NCI-H2107 (cell line): ENCODE measurements at places on chromosomes 6 and 20.
A peak's percentile ranks its signal among the peaks of the same experiment; 100 is the strongest.

- no peak for DNase-seq
Measured at GRCh38 chr6:3242768-3243167, 15.3 kb upstream of the TUBB2B start.

DNA sequence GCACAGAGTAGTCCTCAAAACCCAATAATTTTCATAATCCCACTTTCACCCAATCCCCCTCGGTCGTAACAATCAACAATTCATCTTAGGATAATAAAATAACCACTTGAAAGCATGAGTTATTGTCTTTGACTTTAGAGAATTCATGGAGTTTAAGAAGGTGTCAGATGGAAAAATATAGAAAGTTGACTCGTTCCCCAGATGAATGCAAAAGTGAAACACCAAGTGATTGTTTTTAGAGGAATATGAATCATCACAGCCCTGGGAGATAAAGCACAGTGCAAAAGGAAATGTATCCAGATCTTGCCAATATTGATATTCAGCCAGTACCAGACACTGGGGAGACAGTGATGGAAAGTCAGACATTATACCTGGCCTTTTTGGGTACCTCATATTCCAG is 860.5 kb downstream of the DHX35 start:
- no peak for DNase-seq

- DNase-seq = no peak
Measured at GRCh38 chr6:55782275-55782674, 93.1 kb downstream of the BMP5 start.

DNA sequence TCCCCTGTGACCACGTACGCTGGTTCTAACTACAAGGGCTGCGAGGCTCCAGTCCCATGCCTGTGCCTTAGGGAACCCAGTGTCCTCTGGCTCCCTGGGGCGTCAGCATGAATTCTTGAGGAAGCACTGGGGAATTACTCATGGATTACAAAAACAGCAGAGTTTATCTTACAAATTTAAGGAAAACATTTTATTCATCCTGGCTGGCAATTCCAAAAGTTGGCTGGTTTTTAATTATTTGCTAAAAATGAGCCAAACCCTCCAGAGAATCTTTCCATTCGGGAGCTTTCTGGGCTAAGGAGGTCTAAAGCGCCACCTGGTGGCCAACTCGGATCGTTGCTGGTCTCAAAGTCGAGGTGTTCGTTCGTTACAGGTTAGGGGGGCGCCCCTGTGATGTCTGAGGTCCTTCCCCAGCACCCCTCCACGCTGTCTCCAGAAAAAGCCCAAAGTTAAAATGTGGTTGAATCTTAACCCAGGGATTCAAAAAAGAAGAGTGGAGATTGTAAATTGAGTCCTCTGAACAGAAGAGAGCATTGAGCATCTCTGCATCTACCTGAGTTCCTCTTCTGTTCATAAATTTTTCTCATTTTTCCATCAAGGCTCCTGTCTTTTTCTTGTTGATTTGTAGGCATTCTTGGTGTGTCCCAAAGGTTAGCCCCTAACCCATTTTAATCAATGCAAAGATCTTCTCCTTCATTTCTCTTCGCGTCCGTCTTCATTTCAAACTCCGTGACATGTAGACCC is 99.4 kb downstream of the BFSP1 start:
- DNase-seq = peak; percentile 15

DNA sequence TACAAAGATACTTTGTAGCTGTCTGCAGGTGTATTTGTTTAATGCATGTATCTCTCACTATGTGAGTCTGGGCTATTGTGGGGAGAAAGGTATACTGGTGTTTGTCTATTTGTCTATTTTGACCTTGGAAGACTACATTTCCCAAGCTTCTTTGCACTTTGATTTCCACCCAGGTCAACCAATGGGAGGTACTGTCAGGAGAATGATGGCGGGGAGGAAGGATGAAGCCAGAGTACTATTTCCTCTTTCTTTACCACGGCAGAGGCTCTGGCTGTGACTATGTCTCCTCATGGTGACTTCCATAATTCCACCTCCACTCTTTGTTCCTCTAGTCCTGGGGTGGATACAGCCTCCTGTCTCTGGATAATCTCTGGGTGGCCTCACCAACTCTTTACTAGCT is 23.1 kb downstream of the LBP start:
- no peak for DNase-seq

- no peak for DNase-seq
Measured at GRCh38 chr20:58627212-58628072, 23.6 kb upstream of the STX16 start.

- DNase-seq = no peak
Measured at GRCh38 chr20:17316316-17317038, 89.6 kb downstream of the PCSK2 start.

GRCh38 chr20:5569021-5569420 is 181.2 kb upstream of the SHLD1 start:
- no peak for DNase-seq

- DNase-seq = no peak
Measured at GRCh38 chr20:44154521-44155001, 32.4 kb downstream of the JPH2 start.

DNA sequence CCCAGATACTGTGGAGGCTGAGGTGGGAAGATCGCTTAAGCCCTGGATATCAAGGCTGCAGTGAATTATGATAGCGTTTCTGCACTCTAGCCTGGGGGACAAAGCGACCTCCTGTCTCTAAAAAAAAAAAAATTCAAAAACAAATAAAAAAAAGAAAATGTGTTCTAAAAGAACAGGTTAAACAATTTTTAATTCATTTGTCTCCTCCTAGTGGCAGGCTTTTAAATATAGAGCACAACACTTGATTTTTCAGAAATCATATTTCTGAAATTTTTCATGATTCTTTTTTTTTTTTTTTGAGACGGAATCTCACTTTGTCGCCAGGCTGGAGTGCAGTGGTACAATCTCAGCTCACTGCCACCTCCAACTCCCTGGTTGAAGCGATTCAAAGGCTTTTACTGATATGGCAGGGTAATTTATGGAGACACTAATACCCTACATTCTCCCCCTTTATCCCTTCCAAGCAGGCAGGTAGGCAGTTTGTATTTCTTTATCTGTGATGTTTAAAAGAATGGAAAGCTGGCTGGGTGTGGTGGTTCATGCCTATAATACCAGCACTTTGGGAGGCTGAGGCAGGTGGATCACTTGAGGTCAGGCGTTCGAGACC is 8.7 kb upstream of the GTF3C6 start:
- no peak for DNase-seq

DNA sequence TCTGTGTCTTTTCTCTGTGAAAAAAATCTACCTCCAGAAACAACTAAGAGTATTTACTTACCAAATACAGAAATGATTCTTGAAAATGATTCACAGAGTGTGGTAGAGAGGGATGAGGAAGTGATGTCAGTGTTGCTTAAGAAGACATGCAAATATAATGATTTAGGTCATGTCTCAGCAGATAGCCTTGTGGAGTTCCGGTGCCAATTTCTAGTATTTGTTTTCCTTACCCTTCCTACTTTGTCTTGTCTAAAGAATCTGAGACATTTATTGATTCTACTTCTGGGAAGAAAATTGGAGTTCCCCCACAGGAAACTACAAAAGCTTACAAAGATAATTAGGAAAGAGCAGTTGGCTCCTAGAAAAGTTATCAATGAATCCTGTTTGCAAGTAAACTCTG is 68.8 kb downstream of the GJA1 start:
- no peak for DNase-seq

- no peak for DNase-seq
Measured at GRCh38 chr6:16659466-16660156, 101.6 kb downstream of the ATXN1 start.

DNA sequence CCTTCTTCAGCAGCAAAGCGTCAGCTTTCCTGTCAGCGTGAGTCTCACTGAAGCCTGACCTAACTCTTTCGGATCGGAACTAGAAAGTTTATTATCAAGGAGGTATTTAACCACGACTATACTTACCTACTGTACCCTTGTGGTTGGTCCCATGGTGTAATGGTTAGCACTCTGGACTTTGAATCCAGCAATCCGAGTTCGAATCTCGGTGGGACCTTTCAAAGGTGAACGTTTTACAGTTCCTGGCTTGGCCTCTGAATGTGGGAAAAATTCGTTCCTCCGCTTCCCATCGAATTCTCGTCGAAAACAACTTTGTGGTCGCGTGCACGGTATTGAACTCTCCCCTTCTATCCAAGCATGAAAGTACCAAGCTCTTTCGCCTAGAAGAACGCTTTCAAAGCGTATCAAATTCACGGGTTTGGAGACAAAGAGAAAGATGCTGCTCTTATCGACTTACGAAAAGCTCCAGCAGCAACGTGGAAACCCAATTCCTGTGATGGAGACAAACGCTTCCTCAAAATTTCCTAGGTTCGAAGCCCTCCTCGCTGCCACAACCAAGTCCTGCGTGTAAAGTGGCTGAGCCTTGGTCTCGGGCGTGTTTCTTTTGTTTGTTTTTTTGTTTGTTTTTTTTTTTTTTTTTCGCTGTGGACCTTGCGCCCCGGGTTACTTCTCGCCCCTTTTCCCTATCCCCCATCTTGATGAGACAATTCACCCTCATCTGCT is 63.7 kb downstream of the GPX5 start:
- no peak for DNase-seq

GRCh38 chr20:57688295-57688694 is 21.5 kb downstream of the PMEPA1 start:
- DNase-seq = no peak

DNA sequence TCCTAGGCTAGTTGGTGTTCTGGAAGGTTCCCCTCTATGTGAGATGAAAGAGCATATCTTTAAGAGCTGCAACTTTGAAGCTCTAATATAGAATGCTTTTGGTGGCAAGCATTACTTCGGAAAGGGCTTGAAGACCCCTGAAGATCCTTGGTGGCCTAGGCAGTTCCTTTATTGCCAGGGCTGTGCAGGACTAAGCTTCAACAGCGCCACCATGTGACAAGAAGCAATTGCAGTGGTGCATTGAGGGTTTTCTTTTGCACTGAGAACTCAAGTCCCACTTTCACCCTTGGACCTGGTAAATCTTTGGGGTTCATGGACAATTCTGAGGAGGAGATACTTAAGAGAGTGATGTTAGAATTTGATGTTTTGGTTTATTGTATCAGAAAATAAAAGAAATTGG is 237.4 kb upstream of the GMDS start:
- DNase-seq = no peak

DNA sequence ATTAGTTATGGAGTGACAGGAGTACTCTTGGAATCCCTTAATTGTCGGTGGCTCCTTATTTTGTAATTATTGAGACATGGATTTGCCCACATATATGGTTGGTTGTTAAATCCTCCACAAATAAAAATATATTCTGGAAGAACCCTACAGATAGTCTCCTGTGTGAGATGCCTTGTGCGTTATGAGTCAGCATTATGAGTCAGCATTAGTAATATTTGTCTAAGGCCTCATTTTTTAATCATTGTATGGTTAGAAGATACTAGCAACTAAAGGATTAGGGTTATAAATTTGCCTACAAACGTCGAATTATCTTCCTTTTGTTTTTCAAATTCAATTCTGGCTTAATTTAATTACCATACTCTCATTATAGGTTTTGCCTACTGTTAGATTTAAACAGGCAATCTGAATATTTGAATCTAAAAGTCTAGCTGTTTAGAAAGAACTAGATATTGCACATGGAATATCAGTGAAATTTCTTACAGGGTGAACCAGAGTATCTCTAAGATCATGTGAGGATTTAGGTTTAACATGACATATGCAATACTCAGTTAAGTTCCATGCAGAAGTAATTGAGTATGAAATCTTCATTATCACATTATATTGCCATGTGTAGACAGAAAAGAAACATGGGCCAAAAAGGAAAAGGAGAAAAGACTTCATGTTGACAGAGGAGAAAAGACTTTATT is 5.9 kb downstream of the C6orf58 start:
- no peak for DNase-seq

DNA sequence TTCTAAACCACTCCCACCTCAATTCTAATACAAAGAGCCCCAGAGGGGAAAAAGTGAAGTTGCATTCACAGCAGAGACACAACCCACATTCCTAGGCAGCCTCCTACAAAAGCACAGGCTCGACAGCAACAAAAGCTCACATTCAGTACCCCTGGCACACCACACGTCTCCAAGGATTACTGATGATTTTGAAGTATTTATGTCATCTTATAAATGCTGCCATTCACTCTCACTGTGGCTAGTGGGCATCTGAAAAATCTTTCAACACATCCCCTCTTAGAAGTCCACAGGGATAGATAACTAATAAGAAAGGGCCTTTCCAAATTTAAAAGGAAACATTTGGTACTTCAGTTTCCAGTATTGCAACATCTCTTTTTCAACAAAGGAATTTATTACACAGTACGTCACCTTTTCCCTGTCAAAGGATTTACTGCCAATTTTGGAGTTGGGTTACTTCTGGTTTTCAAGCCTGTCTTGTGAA is 146.7 kb downstream of the TASP1 start:
- no peak for DNase-seq

- DNase-seq = no peak
Measured at GRCh38 chr6:96704713-96705112, 132.6 kb downstream of the GPR63 start.

GRCh38 chr20:57559289-57559634 is 1.6 kb upstream of the PCK1 start:
- DNase-seq = no peak

DNA sequence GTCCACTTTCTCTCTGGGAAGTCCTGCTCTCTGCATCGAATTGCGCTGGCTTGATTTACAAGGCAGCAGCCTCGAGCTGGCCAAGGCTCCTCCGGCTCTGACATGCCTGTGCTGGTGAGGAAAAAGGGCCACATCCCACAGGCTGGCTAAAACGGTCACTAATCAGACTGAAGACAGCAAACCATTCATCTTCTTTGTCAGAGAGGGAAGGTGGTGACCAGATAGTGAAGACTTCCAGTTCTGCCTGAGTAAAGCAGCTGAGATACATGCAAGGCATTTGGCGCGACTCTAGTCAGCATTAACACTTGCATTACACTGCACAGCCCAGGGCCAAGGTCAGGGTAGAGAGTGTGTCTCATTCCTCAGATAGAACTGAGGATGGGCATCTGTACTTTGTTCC is 203.2 kb upstream of the MAP3K7 start:
- no peak for DNase-seq

- no peak for DNase-seq
Measured at GRCh38 chr6:25312034-25312620, 33.0 kb downstream of the CARMIL1 start.

GRCh38 chr20:44736170-44737021 is 9.3 kb upstream of the KCNK15 start:
- DNase-seq = no peak

DNA sequence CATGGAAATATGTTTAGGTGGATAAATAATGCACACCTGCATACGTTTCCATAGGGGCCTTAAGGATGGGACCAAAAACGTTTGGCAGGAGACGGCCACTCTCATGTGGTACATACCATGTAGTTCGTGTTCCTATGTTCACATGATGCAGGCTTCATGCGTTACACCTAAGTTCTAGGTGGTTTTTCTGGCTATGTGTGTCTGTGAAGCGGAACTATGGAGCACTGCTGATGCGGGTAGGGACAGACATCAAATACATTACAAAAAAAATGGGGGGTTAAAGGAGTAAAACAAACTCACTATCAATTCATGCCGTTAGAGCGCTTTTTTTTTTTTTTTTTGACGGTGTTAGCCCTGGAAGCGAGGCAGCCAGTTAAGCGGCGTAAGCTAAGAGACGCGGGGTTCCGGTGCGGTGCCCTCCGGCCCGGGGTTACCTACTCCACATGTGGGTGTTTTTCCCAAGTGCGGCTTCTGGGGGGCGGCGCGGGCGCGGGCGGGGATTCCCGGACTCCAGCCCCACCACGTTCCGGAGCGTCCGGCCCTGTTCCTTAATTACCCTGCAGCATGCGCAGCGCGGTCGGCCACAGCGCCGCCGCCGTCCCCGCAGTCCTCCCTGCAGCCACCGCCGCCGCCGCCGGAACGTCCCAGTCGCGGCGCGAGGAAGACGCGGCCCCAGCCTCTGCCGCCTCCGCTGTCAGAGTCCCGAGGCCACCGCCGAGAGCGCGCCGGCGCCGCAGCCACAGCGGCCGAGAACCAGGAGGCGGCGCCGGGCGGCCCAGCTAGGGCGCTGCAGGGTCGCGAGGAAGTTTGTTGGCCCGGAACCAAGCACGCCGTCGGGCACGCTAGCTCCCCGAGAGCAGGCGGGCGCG is 648 bp downstream of the COL19A1 start:
- no peak for DNase-seq
